IMR-90 (cell line): ENCODE measurements at places on chromosomes 13 and 19.

DNA sequence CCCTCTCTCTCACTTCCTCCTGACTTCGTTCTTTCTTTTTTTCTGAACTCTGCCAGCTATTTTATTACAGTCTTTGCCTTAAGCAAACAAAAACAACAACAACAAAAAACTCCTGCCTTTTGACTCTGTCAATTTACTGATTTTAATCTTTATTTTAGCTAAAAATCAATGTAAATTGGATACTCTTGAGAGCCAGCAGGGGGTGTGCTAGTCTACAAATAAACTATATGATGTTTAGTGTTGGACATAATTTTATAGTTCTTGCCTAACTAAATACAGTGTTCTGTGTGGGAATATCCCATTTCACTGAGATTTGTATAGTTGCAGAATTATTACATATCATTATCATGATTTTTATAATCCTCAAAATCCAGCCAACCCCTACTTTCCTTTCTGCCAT lies 1199.9 kb upstream of the SPRY2 start:
- DNase-seq: no peak

DNA sequence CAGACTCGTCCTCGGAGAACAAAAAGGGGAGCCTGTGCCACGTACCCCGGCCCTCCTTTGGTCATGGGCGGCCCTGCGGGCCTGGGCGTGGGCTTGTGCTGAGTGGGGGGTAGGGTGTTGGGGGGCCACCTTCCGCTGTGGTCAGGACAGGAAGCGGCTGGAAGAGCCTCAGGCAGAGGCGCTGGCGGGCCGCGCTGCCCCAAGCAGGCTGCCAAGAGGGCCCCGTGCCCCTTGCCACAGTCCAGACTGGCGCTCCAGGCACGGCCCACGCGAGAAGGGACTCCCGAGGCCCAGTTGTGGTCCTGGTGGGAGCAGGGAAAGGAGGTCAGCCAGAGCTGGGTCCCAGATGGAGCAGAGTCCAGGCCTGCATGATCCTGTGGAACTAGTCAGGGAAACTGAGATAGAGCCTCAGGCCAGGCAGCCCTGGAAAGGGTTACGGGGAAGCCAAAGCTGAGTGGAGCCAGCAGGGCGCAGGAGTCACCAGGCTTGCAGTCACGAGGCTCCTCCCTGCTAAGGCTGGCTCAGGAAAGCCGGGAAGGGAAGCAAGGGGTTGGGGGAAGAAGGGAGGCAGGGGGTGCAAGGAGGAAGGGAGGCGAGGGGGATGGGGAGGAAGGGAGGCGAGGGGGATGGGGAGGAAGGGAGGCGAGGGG lies 135.0 kb downstream of the CRYL1 start:
- no peak for DNase-seq

- DNase-seq: no peak
These were observed 55.5 kb downstream of the IRS2 start for GRCh38 chr13:109730812-109731335.

- peak; percentile 43 for DNase-seq
These were observed 170.8 kb downstream of the NUFIP1 start for GRCh38 chr13:44818428-44818827.

- DNase-seq: peak; percentile 49
These were observed 543.4 kb downstream of the SUCLA2 start for GRCh38 chr13:47457626-47458025.

DNA sequence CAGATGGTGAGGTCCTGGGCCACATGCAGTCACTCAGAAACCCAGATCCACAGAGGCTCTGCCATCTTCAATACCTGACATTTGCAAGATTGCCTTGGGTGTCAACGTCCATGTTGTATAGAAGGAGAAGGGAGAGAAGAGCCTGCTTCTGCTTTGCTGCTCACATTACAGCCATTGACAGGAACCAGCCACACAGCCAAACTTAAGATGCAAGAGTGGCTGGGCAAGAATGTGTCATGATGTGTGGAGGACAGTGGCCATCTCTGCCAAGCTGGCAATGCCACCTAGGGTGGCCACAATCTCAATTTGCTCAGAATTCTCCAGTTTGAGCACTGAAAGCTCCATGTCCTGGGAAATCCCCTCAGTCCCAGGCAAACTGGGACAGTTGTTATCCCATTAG lies 25.9 kb upstream of the SERPINE3 start:
- no peak for DNase-seq

- no peak for DNase-seq
These were observed 82.5 kb upstream of the GPR183 start for GRCh38 chr13:99389520-99390304.
